ENCODE measurements at places on chromosomes 16 and 17.
A peak's percentile ranks its signal among the peaks of the same experiment; 100 is the strongest.

DNA sequence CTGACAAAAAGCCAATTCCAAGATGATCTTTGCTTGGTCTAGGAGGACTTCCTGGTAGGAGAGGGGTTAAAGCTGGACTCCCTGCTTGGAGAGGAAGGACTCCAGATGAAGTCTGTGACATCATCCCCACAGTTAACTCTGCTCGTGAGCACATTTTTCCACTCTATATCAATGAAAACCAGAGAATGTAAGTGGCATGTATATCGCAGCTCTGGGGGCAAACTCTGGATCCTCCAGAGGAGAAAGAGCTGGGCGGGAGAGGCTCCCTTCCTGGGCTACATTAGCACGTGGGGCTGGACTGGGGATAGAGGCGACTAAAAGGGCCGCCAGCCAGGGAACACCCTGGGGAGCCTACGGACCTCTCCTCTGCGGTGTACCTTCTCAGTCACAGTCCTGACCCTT lies 34.1 kb downstream of the HIC1 start:
- no peak for DNase-seq

- DNase-seq, result no peak
These were observed 119.4 kb upstream of the NLRP1 start for GRCh38 chr17:5703736-5704135.

GRCh38 chr17:1621273-1621954 lies 7.2 kb downstream of the SLC43A2 start:
- DNase-seq, result no peak

- no peak for DNase-seq
These were observed 44.0 kb downstream of the TUBD1 start for GRCh38 chr17:59848778-59849177.

DNA sequence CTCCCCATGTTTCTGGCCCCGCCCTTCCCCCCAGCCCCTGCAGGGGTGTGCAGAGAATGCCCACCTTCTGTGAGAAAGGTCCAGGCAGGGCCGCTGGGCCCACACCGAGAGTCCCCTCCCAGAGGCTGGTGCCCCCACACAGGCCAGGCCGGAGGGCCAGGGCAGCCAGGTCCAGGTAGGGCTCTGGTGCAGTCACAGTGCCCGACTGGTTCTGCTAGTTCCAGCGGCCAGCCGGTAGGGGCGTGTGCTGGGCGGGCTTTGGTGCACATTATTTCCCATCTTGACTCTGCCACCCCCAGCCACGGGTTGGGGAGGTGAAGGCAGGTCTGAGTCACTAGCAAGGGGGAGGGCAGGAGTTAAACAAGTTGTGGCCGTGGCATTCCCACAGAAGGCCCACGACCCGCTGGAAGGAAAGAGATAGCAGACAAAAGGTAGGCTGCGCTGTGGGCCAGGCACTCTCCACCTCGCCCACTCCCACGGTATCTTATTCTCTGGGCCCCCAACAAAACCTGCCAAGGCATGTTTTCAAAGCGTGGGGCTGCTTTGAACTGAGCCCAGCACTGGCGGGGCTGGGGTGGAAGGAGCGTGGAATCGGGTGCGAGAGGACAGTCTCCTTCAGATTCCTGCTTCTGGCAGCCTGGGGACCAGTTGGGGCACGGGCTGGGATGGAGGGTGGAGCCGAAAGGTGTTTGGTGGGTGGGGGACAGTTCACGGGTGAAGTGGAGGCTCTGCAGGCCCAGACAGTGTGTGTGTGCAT lies 1.9 kb downstream of the EPN3 start:
- peak; percentile 58 for DNase-seq

GRCh38 chr17:76366247-76366646 lies 12.5 kb upstream of the PRPSAP1 start:
- no peak for DNase-seq

DNA sequence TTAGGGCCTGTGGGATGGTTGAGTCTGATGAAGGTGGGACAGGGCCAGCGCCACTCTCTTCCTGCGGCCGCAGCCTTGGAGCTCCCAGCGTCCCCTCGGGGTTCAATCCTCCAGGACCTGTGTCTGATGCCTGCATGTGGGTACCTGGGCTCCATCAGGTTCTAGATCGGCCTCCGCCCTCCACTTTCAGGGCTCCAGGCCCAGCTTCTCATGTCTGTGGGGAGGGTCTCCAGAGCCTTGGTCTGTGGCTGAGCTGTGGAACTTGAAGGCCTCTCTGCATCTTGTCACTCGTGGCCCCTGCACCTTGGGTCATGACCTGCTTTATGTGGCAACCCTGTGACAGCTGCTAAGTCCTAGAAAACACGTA lies 89.8 kb upstream of the ZNF750 start:
- no peak for DNase-seq

DNA sequence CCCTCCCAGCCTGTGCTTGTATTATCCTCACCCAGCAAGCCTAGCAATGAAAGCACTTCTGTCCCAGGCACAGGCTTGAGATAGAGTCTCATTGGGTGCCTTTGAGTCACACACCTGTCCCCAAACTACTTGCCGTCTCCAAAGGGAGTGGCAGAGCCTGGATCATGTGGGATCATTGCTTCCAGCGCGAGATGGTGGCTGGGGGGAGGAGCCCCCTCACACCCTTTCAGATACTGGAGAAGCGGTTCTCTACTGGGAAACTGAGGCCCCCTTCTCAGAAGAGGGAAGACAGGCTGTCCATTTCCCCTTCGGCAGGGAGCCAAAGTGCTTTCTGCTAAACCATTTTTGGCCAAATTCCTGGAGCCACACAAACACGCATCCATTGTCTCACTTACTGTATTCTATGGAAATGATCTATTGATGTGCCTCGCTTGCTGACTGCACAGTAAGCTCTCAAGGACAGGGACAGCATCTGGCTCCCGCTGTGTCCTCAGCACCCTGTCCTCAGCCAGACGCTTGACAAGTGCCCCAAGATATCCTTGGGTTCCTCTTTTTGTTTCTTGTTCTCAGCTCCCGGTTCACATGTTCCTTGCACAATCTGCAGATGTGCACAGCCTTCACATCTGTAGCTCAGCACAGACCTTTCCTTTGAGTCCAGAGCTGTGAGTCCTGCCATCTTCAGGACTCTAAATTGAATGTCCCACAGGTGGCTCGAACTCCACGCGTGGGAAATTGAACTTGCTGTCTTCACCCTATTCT lies 26.0 kb upstream of the DLX3 start:
- DNase-seq, result no peak

- no peak for DNase-seq
These were observed 12.4 kb downstream of the CBLN1 start for GRCh38 chr16:49269201-49269600.

DNA sequence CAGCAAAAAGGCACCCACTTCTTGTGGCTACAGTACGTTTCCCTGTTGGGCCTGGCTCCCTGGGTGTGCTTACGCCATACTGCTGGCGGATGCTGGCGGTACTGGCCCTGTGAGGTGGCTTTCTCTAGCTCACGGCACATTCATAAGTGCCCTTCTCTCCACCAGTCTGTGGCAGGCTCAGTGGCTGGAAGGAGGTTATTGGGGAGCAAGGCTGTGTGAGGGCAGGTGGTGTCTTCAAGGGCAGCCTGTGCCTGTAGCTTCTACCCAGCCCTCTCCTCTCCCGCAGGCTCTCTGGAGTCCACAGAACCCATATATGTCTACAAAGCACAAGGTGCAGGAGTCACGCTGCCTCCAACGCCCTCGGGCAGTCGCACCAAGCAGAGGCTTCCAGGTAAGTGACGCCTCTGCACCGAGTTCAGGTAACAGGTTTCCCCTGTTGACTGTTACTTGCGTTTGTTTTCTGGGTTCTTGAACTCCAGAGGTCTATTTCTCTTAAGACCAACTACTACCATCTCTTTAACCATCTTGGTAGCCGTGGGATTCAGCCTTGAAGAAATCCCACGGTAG lies 20.6 kb downstream of the NTAN1 start:
- no peak for DNase-seq

- no peak for DNase-seq
These were observed 23.0 kb downstream of the CES1 start for GRCh38 chr16:55809851-55810250.

DNA sequence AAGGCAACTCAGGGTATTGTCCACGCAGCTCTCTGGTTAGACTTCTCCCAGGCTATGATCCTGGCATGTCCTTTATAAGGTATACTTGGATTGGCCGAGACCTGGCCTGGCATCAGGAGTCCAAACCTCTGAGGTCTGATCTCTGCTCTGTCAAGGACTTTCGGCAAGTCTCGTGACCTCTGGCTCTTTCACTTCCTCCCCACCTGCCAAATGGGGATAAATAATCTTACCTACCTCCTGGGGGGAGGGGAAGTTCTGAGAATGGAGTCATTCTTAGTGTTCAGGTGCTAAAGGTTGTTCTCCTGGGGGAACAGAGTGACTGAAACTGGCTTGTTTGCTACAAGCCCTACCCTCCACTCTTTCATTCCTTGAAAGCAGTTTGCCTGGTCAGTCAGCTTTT lies 7.6 kb downstream of the ATXN1L start:
- DNase-seq, result no peak

GRCh38 chr16:23114131-23114904 lies 34.9 kb downstream of the USP31 start:
- no peak for DNase-seq
